Tibial nerve (tissue), 4 donors: ENCODE measurements at places on chromosomes 1 and 21. TPM values are rescaled to one million over a fixed set of nuclear protein-coding genes. Genes with fewer than 3 reads are reported as not detected.

PTPN14 gene
- 37.5 TPM for total RNA-seq

DNA sequence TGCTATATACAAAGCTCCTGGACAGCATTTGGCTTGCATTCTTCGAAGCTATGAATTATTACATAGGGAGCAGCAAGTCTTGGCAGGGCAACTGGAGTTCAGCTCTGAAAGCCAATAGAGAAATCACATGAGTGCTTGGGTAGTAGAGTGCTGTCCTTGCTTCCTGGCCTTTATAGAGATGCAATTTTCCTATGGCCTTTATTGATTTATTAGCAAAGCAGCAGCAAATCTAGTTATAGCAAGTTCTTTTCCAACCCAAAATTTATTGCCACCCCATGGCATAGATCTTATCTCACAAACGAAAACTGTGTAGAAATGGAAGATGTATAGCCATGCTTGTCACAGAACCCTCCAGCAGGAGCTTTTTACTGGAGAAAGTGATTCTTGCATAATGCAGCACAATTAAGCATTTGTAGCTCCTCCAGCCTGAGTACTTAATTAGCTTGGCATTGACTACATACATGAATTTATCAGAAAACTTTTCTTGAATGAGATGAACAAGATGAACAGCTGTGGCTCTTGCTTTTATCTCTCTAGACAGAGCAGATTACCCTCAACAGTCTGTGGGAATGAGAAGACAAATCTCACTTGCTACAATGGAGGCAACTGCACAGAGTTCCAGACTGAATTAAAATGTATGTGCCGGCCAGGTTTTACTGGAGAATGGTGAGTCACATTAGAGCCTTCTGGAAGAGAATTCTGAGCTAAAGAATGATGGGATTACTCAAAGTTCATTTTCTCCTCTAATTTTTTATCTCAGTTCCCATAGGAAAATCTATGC, 170.1 kb downstream of the CRB1 start:
- no peaks in the 10 kb centered on the region for H3K27me3 ChIP-seq
- H3K27ac ChIP-seq, result no peak overlapping the region
- no peaks in the 10 kb centered on the region for H3K4me1 ChIP-seq
- DNase-seq, result no peak
- H3K4me3 ChIP-seq, result no peak overlapping the region
- no peaks in the 10 kb centered on the region for H3K36me3 ChIP-seq

GRCh38 chr21:34812504-34813265, 143.9 kb downstream of the CLIC6 start:
- DNase-seq, result no peak
- H3K36me3 ChIP-seq, result peaks cover 66% of the 10 kb centered on the region

AMPD1 gene
- total RNA-seq, result not detected

SLC25A34 gene
- 2.9 TPM for total RNA-seq

IGSF5 gene
- total RNA-seq, result not detected

- no peak overlapping the region for H3K27ac ChIP-seq
- H3K36me3 ChIP-seq, result no peaks in the 10 kb centered on the region
- H3K27me3 ChIP-seq, result no peaks in the 10 kb centered on the region
These were observed 5.3 kb downstream of the ADIPOR1 start for GRCh38 chr1:202952818-202953217.

GRCh38 chr1:7760245-7760644, 10.9 kb upstream of the VAMP3 start:
- no peaks in the 10 kb centered on the region for H3K36me3 ChIP-seq
- H3K27me3 ChIP-seq, result no peaks in the 10 kb centered on the region
- no peak for DNase-seq
- peak overlapping the region; percentile 56 for H3K27ac ChIP-seq
- no peaks in the 10 kb centered on the region for H3K4me1 ChIP-seq

DNA sequence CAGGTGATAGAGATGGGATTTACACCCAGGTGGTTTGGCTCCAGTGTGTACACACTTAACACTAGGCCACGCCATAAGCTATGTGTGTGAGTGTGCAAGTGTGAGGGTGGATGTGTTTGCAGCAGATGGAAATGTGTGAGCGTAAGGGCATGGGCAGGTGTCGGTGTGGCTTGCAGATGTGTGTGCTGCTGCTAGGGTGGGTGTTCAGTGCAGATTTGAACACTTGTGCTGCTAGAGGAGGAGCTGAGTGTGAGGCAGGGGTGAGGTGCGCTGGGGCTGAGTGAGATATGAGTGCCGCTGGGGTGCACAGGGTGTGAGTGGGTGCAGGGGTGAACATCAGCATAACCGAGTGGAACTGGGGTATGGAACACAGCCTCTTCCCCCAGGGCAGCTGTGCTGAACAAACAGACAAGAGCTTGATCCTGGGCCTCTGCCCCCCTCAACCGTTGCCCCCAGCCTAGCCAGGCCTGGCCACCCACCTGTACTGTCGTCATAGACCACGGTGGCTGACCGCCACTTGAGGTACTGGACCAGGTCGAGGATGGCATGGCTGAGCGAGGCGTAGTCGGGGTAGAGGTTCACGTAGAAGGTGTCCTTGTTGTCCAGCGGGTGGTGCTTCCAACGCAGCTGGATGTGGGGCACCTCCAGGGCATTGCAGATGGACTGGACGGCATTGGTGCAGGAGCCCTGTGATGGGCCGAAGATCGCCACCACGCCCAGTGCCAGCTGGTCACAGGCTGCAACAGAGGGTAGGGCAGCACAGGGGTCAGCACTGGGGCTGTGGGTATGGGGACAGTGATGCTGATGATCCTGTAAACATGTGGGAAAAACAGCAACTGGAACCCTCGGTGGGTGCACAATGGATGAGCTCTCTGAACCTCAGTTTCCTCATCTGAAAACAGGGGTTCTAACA, 153.9 kb downstream of the GRIK3 start:
- peaks cover 28% of the 10 kb centered on the region for H3K36me3 ChIP-seq

GRCh38 chr1:3803905-3804626, 7.8 kb upstream of the LRRC47 start:
- no peaks in the 10 kb centered on the region for H3K36me3 ChIP-seq
- no peaks in the 10 kb centered on the region for H3K27me3 ChIP-seq
- H3K4me1 ChIP-seq, result peaks cover 9% of the 10 kb centered on the region
- DNase-seq, result no peak
- H3K27ac ChIP-seq, result peak overlapping the region; percentile 74

DNA sequence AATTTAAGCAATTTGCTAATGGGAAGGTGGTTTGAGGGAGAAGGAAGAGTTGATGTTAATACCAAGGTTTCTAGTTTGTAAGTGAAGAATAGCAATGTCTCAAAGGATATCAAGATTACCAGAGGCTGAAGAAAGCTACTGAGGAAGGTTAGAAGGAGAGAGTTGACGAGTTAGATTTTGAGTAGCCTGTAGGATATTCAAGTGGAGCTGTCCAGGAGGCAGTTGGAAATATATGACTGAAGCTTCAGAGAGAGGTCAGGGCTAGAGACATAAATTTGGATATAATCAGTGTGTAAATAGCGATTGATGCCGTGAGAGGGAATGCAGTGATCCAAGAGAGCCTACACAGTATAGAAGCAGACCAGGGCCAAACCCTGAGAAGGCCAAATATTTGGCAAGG, 48.4 kb downstream of the PBX1 start:
- no peak for DNase-seq
- peaks cover 8% of the 10 kb centered on the region for H3K4me1 ChIP-seq
- no peak overlapping the region for H3K27ac ChIP-seq
- no peaks in the 10 kb centered on the region for H3K36me3 ChIP-seq

DNA sequence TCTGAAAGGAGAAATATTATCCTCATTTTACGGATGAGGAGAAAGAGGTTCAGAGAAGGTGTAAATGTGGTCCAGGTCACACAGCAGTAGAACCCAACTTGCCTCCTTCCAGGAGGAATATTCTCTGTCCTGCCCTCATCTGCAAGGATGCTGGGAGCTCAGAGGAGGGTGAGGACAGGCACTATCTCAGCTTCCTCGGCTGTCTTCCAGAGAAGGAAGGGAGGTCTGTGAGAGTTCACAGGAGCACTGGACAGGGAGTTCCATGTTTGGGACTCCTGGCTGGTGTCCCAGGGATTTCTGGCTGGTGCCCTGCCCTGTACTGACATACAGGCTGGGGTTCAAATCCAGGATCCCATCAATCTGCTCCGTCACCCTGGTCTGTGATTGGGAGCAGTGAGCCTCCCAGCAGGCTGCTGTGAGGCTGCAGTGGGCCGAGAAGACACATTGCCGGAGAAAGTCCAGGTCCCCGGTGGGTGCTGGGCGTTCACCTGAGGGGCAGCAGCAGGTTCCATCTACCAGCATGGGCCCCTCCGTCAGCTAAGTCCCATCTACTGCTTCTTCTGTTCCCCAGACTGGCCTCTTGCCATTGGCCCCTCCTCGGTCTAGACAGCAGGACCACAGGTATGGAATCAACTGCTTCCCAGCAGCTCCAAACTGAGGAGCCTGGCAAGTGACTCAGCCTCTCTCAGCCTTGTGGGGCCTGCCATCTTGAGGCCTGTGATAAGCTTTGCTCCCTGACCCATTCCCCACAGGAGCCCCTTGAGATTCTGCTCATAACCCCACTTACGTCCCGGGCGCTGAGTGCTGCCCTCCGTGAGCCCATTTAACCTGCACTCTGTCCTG, 8.5 kb upstream of the BSND start:
- H3K4me1 ChIP-seq, result no peaks in the 10 kb centered on the region
- no peak overlapping the region for H3K27ac ChIP-seq
- H3K4me3 ChIP-seq, result no peak overlapping the region
- H3K27me3 ChIP-seq, result no peaks in the 10 kb centered on the region
- no peaks in the 10 kb centered on the region for H3K36me3 ChIP-seq

NRDC gene
- total RNA-seq, result 106 TPM

APCS gene
- not detected for total RNA-seq

DNA sequence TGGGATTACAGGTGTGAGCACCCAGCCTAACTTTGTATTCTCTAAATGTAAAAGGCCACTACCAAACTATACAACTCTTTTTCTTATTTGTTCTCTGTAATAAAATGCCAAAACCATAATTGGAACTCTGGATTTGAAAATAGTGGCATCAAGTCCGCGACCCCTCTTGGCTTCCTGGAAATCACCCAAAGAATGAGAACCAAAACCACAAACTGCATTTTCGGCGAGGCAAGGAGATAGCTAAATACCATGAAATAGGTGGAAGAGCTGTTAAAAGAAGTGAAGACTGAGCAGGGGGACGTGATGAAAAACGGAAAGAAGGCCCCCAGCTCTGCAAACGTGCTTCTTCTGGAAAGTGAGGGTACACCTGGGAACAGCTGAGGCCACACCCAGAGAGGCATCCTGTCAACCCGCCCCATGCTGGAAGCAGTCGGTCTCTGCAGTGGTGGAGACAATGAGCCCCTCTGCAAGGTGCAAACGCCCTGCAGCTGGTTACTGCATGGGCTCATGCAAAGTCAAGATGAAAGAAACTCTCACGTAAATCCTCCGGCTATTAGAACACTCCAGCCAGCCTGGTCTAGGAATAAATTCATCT, 22.5 kb downstream of the VPS26C start:
- no peak overlapping the region for H3K4me3 ChIP-seq
- no peaks in the 10 kb centered on the region for H3K27me3 ChIP-seq
- H3K4me1 ChIP-seq, result no peaks in the 10 kb centered on the region
- no peak overlapping the region for H3K27ac ChIP-seq
- H3K36me3 ChIP-seq, result no peaks in the 10 kb centered on the region

DNA sequence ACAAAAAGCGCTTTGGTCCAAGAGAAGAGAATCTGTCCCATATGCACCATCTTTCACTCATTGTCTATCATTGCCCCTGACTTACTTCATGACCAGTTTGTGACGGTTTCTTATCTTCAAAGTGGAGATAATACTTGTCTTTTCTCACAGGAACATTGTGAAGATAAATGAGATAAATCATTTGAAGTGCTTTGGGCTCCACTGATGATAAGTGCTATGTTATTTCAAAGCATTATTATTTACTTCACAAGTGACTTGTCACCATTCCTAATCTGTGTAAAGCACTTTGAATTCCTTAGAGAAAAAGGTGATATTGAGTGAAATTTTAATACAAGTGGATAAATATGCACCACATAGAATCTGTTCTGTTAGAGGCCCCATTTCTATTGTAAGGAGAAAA, 731.6 kb upstream of the PTBP2 start:
- no peaks in the 10 kb centered on the region for H3K27me3 ChIP-seq
- no peak overlapping the region for H3K4me3 ChIP-seq
- no peak overlapping the region for H3K27ac ChIP-seq
- DNase-seq, result no peak

DNA sequence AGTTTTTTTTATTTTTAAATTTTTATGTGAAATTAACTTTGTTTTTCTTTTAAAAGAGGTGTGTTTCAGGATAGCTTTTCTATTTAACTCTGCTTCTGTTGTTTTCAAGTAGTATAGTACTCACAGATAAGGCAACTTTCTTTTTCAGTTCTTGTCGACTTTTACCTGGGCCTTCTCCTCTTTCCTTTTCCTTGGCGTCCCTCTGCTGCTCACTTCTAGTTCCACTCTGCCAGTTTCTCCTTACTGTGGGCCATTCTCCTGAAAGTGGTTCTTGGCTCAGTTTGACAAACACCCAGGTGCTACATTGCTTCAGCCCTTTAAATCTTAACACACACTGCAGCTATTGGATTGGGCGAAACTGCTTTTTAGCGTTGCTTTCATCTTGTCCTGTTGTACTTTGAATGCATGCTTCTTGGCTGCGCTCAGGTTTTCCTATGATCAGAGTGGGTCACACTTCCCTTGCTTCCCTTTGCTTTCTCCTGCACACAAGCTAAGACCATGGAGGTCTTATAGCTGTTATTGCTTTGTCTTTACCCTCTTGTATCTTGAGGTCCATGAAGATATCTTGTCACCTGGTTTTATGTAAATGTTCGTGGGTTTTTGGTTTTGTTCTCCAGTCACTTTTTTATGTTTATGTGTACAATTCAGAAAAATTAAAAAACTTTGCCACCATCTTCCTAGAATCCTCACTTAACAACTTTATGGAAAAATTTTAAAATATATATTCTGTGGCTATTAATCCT, 21.6 kb downstream of the GABPA start:
- H3K27me3 ChIP-seq, result no peaks in the 10 kb centered on the region
- H3K27ac ChIP-seq, result no peak overlapping the region
- H3K4me3 ChIP-seq, result no peak overlapping the region
- peaks cover 75% of the 10 kb centered on the region for H3K36me3 ChIP-seq
- no peaks in the 10 kb centered on the region for H3K4me1 ChIP-seq

- H3K27me3 ChIP-seq, result no peaks in the 10 kb centered on the region
- no peaks in the 10 kb centered on the region for H3K36me3 ChIP-seq
- DNase-seq, result no peak
- H3K4me3 ChIP-seq, result no peak overlapping the region
- H3K27ac ChIP-seq, result no peak overlapping the region
These were observed 20.5 kb downstream of the MAPKAPK2 start for GRCh38 chr1:206705191-206705590.

ATPAF1 gene
- 26.3 TPM for total RNA-seq

- H3K36me3 ChIP-seq, result no peaks in the 10 kb centered on the region
- DNase-seq, result no peak
- no peaks in the 10 kb centered on the region for H3K4me1 ChIP-seq
- no peak overlapping the region for H3K27ac ChIP-seq
- no peak overlapping the region for H3K4me3 ChIP-seq
These were observed 70.8 kb upstream of the COA6 start for GRCh38 chr1:234302354-234302962.

DNA sequence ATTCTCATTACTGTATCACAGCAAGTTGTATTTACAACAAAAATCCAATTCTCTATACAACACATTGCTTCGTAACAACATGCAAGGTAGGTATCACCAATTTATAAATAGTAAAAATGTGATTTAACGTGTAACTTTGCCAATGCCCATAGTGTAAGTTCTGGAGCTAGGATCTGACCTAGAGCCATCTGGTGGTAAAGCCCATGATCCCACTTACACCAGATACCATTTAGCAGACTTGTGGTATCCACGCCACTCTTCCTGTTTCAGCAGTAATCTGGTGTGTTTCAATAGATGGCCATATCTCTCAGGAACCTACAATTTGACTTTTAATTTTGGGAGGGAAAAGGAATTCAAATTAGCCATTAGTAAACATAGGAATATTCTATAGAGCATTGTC, 10.2 kb downstream of the SETSIP start:
- H3K27ac ChIP-seq, result no peak overlapping the region
- H3K4me1 ChIP-seq, result no peaks in the 10 kb centered on the region
- H3K36me3 ChIP-seq, result no peaks in the 10 kb centered on the region
- no peaks in the 10 kb centered on the region for H3K27me3 ChIP-seq
- no peak overlapping the region for H3K4me3 ChIP-seq
